Stimulated activated CD4-positive, alpha-beta T cell treated with anti-CD3 and anti-CD28 coated beads, TNF-alpha, amount 100 ng/mL, for 24 hours (primary cell): ENCODE measurements at places on chromosomes 6 and 20.

DNA sequence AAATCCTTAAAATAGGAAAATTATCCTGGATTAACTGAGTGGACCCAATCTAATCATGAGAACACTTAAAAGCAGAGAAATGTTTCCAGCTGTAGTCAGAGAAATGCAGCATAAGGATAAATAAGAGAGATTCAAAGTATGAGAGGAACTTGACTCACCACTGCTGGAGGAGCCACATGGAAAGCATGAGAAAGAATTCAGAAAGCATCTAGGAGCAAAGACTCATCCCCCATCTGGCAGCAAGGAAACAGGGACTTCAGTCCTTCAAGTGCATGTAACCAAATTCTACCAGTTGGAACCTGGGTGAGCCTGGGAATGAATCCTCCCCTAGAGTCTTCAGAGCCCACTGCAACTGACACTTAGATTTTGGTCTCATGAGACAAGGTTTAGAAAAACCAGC lies 33.7 kb downstream of the RNF146 start:
- DNase-seq, result no peak

DNA sequence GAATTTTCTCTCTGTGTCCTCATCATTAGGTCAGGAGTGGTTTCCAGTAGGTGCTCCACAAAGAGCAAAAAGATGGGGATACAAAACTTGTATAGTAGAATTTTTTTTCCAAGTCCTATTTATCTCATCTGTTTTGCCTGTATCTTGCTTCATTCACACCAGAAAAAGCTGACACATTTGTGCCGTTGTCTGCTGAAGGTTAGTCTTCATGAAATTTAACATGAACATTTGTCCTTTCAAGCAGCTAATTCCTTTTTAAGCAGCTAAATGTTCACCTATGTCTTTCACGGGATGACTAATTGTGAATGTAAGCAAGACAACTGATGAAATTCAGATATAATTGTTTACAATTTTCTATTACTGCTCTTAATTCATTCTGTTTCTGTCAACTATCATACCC lies 83.8 kb downstream of the ATXN1 start:
- no peak for DNase-seq

GRCh38 chr20:38241201-38241600 lies 19.3 kb downstream of the KIAA1755 start:
- DNase-seq, result no peak

DNA sequence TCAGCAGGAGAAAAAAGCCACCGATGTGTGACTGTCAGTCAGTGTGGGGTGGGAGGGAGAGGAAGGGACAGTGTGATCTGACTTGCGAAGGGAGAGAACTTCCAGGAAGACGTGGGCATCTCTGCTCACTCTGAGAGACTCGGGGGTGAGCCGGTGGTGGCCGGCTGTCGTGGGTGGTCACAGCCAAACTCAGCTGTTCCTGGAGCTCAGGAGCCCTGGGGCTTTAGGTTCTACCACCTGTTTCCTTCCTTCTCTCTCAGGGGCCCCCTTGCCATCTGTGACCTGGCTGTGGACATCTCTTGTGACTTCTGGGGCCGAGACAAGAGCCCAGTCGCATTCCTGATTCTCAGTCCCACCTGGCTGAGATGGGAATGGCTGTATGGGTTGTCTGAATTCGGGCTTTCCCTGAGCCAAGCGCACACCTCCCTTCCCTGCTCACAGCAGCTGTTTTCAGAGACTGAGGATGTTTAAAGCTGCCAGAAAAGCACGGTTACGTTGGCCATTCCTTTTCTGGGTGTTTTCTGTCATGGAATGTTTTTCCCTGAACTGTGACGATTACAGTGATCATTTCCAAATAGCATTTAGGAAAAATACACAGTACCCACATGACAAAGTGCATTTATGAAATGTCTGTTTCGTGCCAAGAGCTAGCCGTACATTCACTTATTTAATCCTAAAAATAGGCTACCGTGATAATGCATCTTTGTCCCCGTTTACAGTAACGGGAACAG lies 36.5 kb downstream of the SYNJ2 start:
- no peak for DNase-seq

DNA sequence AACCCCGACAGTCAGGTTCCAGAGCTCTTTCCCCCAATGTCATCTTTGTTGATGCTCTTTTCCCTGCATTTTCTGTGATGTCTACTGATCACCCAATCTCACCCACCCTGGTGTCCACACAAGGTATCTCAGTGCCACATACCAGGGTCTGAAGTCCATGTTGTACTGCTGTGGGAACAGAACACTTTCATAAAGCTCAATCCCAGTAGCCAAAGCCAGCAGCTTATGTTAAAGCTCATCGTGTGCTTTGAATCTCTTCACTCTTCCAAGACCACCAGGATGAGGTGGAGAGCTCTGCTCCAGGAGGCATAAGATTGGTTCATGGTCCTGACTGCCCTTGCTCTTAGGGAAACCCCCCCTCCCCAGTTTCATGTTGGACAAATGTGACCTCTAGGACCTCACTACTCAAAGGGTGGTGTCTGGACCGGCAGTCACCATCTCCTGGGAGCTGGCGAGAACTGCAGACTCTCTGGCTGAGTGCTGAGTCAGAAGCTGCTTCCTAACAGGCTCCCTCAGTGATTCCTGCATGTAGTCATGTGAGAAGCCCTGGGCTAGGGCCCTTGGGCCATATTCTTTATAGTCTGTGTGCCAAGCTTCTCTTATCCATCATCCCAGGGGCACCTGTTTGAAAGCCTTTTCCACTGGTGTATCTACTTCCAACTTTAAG lies 13.4 kb upstream of the CPNE5 start:
- DNase-seq, result no peak

- no peak for DNase-seq
Observed at GRCh38 chr6:63941747-63942470, 306.3 kb downstream of the PHF3 start.

DNA sequence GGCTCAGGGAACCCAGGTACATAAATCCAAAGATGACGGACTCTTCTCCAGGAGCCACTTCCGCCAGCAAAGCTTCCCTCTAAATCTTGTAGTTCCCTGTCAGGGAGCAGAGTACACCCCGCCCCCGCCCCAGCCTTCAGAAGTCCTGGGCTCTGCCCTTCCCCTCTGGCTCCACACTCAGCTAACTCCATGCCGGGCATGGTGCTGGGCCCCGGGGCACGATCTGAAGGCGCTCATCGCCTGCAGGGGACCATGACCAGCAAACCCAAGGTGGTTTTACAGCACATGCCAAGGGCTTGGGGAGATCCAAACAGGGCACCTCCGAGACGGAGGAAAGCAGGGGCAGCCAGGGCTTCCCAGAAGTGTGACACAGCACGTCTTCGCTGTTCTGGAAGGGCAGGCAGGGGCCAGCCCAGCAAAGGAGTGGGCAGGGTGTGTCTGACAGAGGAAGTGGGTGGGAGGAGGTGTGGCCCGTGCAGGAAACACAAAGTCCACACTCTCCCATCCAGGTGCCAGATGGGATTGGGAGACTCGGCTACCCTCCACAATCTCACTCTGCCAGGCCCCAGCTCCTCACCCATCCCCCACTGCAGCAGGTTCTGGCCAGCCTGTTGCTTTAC lies 41.6 kb upstream of the SLC22A2 start:
- DNase-seq, result no peak

DNA sequence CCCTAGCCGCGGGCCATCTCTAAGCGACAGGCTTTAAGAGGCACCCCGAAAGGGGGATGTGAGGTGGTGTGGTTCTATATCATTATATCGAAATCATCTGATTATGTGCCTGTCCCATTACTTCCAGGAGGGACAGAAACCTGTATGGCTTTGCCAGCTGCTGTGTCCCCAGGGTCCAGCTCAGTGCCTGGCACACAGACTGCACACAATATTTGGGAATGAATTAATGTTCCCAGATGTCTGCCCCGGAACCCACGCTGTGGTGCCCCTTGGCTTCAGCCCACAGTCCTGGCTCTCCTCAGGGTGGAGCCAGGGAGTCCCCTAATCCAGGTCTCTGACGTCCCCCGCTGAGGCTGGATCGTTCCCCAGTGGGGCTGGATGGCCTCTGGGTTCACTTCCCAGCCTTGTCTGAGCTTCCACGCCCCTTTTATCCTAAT lies 8.9 kb upstream of the AHCY start:
- DNase-seq, result no peak

GRCh38 chr6:157531169-157531985 lies 150.4 kb downstream of the ZDHHC14 start:
- DNase-seq, result no peak

- no peak for DNase-seq
Observed at GRCh38 chr20:53212018-53212417, 239.9 kb downstream of the TSHZ2 start.

DNA sequence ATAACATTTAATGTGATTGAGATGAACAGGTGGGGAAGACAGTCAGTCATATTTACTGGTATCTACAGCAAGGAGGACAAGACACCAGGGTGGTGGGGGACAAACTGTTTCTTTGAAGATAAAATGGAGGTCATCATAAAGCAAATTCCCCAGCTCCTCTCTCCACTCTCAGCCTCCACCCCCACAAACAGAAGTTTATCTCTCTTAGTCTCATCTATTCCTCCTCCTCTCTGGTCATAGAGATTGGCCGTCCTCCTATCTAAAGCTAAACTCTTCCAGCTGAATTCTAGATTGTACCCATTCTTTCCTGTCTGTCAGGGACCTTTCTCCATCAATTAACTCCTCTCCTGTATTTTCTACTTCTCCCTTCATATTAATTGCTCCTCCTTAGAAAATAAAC lies 71.1 kb downstream of the KIF6 start:
- no peak for DNase-seq

GRCh38 chr6:69138148-69138547 lies 503.1 kb downstream of the ADGRB3 start:
- no peak for DNase-seq

DNA sequence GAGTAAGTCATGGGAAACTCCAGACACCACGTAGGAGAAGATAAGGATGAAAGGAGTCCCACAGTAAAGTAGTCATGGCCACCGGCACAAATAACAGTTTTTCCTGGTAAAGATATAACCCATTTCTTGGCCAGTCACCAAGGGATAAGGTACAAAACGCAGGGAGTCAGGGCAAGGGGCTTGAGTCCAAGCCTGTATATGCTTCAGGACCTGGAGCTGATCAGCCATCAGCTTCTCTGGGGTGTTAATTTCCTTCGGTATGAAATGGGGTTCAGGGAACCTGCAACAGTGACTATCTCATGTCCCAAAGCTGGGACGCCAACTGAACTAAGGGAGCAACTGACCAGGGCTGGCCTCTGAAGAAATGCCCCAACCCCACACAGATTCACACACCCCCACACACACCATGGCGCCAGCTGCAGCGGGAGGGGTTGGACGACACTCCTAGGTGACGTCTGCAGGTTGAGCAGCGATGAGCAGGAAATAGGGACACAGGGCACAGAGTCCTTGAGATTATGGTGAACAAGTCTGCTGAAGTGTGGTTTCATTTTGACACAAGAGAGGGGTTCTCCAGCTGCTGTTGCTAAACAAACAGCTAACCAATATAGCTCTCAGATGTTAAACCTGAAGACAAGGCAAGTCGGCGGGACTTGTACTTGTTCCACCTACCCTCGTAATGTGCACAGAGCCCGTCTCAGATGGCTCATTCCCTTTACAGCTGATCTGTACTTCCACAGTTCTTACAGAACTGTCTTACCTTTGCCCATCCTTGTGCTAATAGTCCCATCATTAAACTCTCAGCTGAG lies 7.4 kb upstream of the ADTRP start:
- peak; percentile 32 for DNase-seq
